ENCODE measurements at places on chromosomes 12 and 14. TPM values are rescaled to one million over a fixed set of nuclear protein-coding genes. Genes with fewer than 3 reads are reported as not detected.

RFX4 gene
- not detected for polyA plus RNA-seq

IAPP gene
- not detected for polyA plus RNA-seq

TSPAN19 gene
- 1.9 TPM for polyA plus RNA-seq

PLEKHD1 gene
- polyA plus RNA-seq: 0.37 TPM

SLC8B1 gene
- 4.3 TPM for polyA plus RNA-seq

DLGAP5 gene
- polyA plus RNA-seq: 71.1 TPM

LRRIQ1 gene
- 6.9 TPM for polyA plus RNA-seq

KRT77 gene
- not detected for polyA plus RNA-seq

TRIAP1 gene
- polyA plus RNA-seq: 41.9 TPM

POU6F1 gene
- polyA plus RNA-seq: 6.6 TPM

GXYLT1 gene
- polyA plus RNA-seq: 6.9 TPM

KDM5A gene
- polyA plus RNA-seq: 41.1 TPM

HOTAIR gene
- not detected for polyA plus RNA-seq

FLVCR2 gene
- polyA plus RNA-seq: 1.9 TPM

NOPCHAP1 gene
- polyA plus RNA-seq: 25.6 TPM

P2RX2 gene
- polyA plus RNA-seq: not detected

CCDC175 gene
- not detected for polyA plus RNA-seq

FAM177A1 gene
- polyA plus RNA-seq: 50.1 TPM

AQP6 gene
- 0.42 TPM for polyA plus RNA-seq

KRT81 gene
- not detected for polyA plus RNA-seq

LGMN gene
- 275 TPM for polyA plus RNA-seq

FBRSL1 gene
- polyA plus RNA-seq: 45.0 TPM

NUDT14 gene
- 74.4 TPM for polyA plus RNA-seq

MYF5 gene
- polyA plus RNA-seq: not detected

HCAR1 gene
- polyA plus RNA-seq: not detected

LBHD2 gene
- polyA plus RNA-seq: not detected

REP15 gene
- polyA plus RNA-seq: not detected

BMAL2 gene
- 0.72 TPM for polyA plus RNA-seq

LALBA gene
- polyA plus RNA-seq: not detected

PRIMA1 gene
- polyA plus RNA-seq: 0.53 TPM

PTHLH gene
- 0.20 TPM for polyA plus RNA-seq

IKZF4 gene
- polyA plus RNA-seq: 18.1 TPM

CDCA3 gene
- 84.9 TPM for polyA plus RNA-seq

PUS1 gene
- polyA plus RNA-seq: 7.6 TPM

CDC42BPB gene
- 21.7 TPM for polyA plus RNA-seq

ZNF268 gene
- polyA plus RNA-seq: 18.0 TPM

TOMM20L gene
- polyA plus RNA-seq: not detected

All from cardiac muscle cell (in vitro differentiated cells and primary cell).